T-cell (primary cell): ENCODE measurements at places on chromosomes 7 and 10. TPM values are rescaled to one million over a fixed set of nuclear protein-coding genes. Genes with fewer than 3 reads are reported as not detected.

- no peak for DNase-seq
- no peaks in the 10 kb centered on the region for H3K27me3 ChIP-seq
- H3K27ac ChIP-seq: peak overlapping the region; percentile 82
- peaks cover 16% of the 10 kb centered on the region for H3K4me1 ChIP-seq
- H3K36me3 ChIP-seq: peaks cover 23% of the 10 kb centered on the region
Measured at GRCh38 chr7:44960011-44960580, 18.7 kb downstream of the MYO1G start.

- peaks cover 14% of the 10 kb centered on the region for H3K27me3 ChIP-seq
- H3K4me3 ChIP-seq: peak within 1 kb of the TSS; percentile 53
- H3K36me3 ChIP-seq: no peaks in the 10 kb centered on the region
- H3K4me1 ChIP-seq: peaks cover 27% of the 10 kb centered on the region
- H3K27ac ChIP-seq: no peak within 1 kb of the TSS
Measured at GRCh38 chr7:149773446-149774236, at the start of gene ZNF467. Gene ZNF467, minus strand, starts transcription at chr7:149773588. Its CDS starts 2,556 bp downstream, at chr7:149771032.

The PTF1A gene
- total RNA-seq: not detected

- no peaks in the 10 kb centered on the region for H3K4me1 ChIP-seq
- no peaks in the 10 kb centered on the region for H3K27me3 ChIP-seq
- H3K36me3 ChIP-seq: no peaks in the 10 kb centered on the region
- no peak overlapping the region for H3K27ac ChIP-seq
Measured at GRCh38 chr7:17584822-17585221, 286.4 kb downstream of the AHR start.

- H3K27ac ChIP-seq: no peak overlapping the region
- peaks cover 43% of the 10 kb centered on the region for H3K36me3 ChIP-seq
Measured at GRCh38 chr10:103416436-103417147, 20.2 kb downstream of the PDCD11 start.

DNA sequence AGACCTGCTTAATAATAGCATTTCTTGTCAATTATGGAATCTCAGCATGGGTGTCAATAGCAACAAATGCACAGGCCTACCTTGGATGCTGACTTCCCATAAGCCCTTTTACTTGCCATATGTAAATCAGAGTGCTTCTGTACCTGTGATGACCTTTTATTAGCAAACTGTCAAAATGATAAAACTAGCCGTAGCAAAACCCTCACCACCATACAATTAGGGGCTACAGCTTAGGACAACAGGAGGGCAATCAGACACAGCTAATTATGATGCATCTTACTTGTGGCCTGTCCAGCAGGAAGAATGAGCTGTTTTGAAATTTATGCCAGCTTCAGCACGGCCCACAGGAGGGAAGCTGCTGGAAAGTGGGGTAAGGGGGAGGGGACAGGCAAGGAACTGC is 201.6 kb downstream of the TAX1BP1 start:
- H3K4me1 ChIP-seq: no peaks in the 10 kb centered on the region
- no peaks in the 10 kb centered on the region for H3K27me3 ChIP-seq
- no peak overlapping the region for H3K4me3 ChIP-seq
- no peak for DNase-seq
- H3K27ac ChIP-seq: no peak overlapping the region
- no peaks in the 10 kb centered on the region for H3K36me3 ChIP-seq
